Stimulated activated CD8-positive, alpha-beta memory T cell treated with anti-CD3 and anti-CD28 coated beads, Interleukin-7, amount 100 ng/mL, for 4 hours (primary cell): ENCODE measurements at places on chromosomes 1 and 21.

DNA sequence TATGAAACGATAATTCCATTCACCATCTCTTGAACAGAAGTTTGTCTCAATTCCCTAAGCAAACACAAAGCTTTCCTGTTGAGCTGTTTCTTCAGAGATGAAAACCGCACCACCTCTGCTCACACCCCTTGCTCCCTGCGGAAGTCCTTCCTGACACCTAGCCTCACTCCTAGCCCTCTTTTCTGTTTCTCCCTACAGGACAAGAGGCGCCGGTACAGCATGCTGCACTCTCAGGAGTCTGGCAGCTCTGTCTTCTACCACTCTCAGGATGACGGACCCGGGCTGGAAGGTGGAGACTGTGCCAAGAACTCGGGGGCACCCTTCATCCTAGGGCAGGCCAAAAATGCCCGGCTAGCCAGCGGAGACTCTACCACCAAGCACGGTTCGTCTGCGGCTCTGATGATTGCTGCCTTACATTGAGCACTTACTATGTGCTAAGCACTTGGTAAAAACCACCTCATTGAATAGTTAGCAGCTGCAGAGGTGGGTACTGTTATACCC is 45.5 kb downstream of the VWA5B1 start:
- DNase-seq = no peak

GRCh38 chr21:25986928-25987327 is 183.6 kb downstream of the APP start:
- no peak for DNase-seq

DNA sequence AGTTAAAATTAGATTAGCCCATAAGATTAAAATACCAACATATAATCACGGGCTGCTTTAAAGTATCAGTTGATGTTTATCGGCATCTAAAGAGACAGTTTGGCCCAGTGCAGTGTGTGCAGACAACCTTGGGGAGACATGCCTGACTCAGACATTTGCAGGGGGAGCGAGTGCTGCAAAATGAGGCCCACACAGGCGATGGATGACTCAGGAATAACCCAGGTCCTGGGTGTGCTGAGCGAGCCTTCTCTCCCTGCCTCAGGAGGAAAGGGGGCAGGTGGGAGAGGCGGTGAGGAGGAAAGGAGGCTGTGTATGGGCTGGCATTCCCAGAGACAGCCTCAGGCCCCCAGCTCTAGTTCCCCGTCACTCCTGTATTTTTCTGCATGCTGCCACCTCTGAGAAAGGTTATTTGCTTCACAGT is 9.0 kb downstream of the SLC9A1 start:
- no peak for DNase-seq

GRCh38 chr1:165355139-165355976 is 1.2 kb downstream of the LMX1A start:
- DNase-seq = no peak

DNA sequence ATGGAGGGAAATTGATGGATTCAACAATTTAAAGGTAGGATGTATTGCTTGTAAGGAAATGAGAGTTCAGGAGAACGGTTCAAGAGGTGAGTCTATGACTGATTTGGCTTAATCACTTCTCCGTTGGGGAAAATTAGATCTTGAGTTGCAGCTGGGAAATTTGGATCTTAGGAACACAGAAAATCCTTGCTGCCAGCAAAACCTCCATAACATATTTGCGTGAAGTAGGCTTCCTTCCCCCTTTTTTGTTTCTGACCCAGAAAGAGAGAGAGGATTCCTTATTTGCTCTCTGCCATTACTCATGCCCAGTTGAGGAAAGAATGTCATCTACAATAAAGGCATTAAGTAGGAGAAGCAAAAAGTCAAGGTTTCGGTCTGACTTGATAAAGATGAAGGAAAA is 73.5 kb upstream of the PDC start:
- no peak for DNase-seq

GRCh38 chr1:3775490-3776230 is 3.1 kb downstream of the SMIM1 start:
- no peak for DNase-seq

GRCh38 chr1:156276532-156276931 is 6.1 kb downstream of the SMG5 start:
- no peak for DNase-seq

GRCh38 chr1:83845437-83846071 is 153.4 kb downstream of the TTLL7 start:
- DNase-seq = no peak

DNA sequence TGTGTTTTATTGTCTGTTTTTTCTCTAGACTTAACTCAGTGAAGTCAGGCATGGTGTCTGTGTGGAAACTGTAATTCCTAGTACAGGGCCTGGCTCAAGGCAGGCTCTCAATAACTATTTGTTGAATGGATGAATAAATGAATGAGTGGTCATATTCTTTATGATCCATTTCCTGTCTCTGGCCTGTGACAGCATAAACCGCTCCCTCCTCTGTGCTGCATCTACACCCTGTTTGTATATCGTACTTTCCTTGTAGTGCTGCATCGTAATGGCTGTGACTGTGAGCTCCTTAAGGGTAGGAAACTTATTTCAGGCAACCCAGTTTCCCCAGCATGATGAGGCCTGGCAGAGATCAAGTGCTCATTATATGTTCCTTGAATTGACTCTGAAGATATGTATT is 337.5 kb upstream of the USP24 start:
- no peak for DNase-seq

GRCh38 chr21:46636550-46637285 is 1.2 kb downstream of the PRMT2 start:
- DNase-seq = no peak
